ENCODE measurements at places on chromosomes 6 and 20.

GRCh38 chr6:1601158-1602048 is 8.3 kb upstream of the FOXC1 start:
- no peak for DNase-seq

GRCh38 chr6:107495196-107495643 is 5.3 kb downstream of the SOBP start:
- DNase-seq = no peak

- no peak for DNase-seq
Measured at GRCh38 chr6:158567152-158567551, 7.3 kb downstream of the TMEM181 start.

- no peak for DNase-seq
Measured at GRCh38 chr6:149627672-149628071, 20.8 kb downstream of the KATNA1 start.

GRCh38 chr6:37486121-37486839 is 13.4 kb downstream of the CCDC167 start:
- DNase-seq = no peak

DNA sequence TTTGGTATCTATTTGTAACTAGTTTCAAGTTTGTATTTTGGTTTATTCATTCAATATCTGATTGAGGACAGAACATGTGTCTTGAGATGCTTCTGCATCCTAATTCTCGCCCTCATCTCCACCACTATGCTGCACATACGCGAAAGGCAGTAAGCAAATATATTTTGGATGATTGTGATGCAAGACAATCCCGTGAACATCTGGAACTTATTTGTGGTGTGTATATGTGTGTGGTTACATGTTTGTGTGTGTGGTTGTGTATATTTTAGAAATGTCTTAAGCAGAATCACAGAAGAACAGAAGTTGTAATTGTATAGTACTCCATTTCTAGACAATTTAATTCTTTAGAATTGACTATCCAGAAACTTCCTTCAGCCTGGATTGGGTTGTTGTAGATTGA is 35.1 kb upstream of the RNF144B start:
- no peak for DNase-seq

DNA sequence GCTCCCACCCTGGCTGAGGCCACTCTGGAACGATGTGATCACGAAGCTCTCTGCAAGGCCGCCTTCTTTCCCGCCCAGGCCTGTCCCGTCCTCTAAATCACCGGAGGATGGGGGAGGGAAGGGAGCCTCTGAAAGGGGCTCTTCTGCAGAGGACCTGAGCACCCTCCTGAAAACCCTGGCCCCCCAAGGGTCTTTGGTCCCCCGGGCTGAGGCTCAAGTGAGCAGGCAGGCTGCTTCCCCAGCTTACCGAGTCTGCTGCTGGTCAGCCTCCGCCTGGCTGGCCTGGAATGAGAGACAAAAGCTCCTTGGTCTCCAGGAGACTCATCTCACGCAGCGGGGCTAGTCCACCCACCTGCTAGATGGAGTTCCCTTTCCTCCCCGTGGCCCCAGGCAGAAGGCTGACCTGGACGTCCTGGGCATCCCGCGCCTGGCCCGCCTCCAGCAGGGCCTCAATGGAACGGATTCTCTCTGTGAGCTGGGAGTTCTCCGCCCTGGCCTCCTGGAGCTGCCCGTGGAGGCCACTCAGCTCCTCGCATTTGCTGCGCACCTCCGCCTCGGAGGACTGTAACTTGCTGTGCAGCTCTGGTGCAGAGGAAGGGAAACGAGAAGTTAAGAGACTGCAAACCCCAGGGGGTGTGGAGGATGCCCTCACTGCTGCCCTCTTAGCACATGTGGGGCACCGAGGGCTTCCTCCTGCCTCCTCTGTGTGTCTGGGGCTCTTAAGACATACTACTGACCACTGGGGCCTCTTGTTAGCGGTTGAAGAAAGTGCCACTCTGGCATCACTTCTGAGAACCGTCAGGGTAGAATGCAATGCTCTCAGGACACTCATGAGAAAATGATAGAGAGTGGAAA is 54.7 kb downstream of the RRBP1 start:
- no peak for DNase-seq

GRCh38 chr6:146915671-146916127 is 288.5 kb upstream of the STXBP5 start:
- DNase-seq = no peak

DNA sequence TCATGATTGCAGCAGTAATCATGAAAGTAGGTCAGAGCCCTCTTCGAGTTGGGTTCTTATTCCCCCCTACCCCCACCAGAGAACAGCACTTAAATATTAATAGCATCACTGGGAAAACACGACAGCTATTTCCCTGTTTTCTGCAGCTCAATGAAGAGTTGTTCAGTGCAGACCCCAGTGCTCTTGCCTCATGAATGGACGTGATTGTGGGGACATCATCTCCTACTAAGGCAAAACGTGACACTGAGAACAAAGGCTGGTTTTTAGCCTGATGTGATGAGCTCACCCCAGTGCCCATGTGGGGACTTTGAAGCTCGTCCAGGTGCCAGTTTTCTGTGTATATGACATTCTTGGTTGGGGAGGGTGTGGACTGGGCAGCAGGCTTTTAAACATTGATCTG is 105.9 kb downstream of the SLC35F1 start:
- DNase-seq = no peak

GRCh38 chr6:166341464-166341863 is 881 bp downstream of the SFT2D1 start:
- no peak for DNase-seq

All from GM12891 (cell line).